Aorta (tissue), 5 donors: ENCODE measurements at places on chromosomes 3 and 15. TPM values are rescaled to one million over a fixed set of nuclear protein-coding genes. Genes with fewer than 3 reads are reported as not detected.

PARP15 gene
- 2.3 TPM for total RNA-seq

FBXO40 gene
- total RNA-seq = 0.13 TPM

EPHA6 gene
- 1.8 TPM for total RNA-seq

UCN2 gene
- total RNA-seq = not detected

GALNT15 gene
- 113 TPM for total RNA-seq

GRCh38 chr3:189099505-189100290 lies 72.1 kb upstream of the TPRG1 start:
- DNase-seq = peak; percentile 51

- no peak for DNase-seq
These were observed 214.9 kb downstream of the IL20RB start for GRCh38 chr3:137172728-137173127.

GRCh38 chr3:140585828-140586227 lies 92.0 kb upstream of the TRIM42 start:
- no peak for DNase-seq

GRCh38 chr3:156455839-156456238 lies 99.1 kb downstream of the SSR3 start:
- DNase-seq = no peak
